ENCODE measurements at places on chromosomes 5 and 9. TPM values are rescaled to one million over a fixed set of nuclear protein-coding genes. Genes with fewer than 3 reads are reported as not detected.

DNA sequence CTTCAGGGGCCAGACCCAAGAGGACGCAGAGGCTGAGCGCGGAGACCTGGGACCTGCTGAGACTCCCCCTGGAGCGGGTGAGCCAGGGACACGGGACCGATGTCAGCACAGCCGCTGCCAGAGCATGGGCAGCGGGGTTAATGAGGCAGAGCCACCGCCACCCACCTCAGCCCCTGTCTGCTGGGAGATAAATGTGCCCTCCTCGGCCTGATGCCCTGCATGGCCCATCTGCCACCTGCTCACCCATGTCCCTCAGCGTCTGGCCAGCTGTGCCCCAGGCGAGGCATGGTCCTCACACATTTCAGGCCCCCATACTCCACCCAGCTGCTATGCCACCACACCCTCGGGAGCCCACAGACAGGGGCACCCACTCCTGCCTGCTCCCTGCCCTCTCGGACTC lies 14.9 kb downstream of the DNLZ start:
- no peak for DNase-seq

ANKRD34B gene
- not detected for total RNA-seq

RMRP gene
- total RNA-seq: 826 TPM

DNA sequence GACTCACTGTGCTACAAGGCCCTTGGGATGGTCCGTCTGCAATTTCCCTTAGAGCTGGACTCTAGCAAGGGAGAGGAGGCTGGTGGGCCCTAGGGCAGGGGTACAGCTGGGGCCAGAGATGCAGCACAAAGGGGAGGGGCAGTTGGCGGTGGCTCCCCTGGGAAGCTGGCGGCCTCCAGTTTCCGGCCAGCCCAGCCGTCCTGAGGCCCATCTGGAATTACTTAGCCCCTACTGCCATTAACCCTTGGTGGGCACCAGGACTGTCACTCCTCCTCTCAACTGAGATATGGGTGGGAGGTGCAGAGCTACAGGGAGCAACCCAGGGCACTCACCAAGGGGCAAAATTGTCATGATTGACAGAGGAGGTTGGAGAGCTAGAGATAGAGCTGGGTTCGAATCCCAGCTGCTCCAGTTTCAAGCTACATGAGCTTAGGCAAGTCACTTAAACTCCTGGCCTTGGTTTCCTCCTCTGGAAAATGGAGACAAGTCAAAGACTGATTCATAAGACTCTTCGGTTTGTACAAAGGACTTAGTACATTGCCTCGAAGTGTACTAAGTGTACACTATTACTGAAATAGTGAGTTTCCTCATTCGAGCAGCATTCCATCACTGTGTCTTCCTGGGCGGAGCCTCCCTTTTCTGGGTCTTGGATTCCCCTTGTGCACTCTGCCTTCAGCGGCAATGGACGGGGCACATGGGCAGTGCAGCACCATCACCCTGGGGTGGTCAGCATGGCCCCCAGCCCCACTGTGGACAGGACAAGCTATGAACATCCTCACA lies 2.7 kb upstream of the PDGFRB start:
- peak; percentile 79 for DNase-seq

CSF1R gene
- 1.2 TPM for total RNA-seq

S1PR3 gene
- total RNA-seq: 12.5 TPM

DNA sequence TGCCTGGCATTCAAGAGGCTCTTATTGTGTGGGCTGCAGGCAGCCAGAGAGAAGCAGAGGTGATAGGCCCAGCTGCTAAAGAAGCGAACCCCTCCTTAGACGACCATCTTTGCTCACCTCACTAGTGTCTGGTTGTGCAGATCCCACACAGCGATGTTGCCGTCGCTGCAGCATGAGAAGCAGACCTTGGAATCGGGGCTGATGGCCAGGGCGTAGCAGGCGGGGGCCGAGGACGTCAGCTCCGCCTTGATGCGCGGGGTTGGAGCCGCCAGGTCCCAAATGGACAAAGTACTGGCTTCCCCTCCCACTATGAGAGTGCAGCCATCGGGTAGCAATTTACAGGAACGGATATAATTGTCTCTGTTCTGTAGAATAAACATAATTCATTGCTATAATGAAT lies 98.7 kb downstream of the TLE1 start:
- no peak for DNase-seq

PTGDS gene
- total RNA-seq: not detected

DNA sequence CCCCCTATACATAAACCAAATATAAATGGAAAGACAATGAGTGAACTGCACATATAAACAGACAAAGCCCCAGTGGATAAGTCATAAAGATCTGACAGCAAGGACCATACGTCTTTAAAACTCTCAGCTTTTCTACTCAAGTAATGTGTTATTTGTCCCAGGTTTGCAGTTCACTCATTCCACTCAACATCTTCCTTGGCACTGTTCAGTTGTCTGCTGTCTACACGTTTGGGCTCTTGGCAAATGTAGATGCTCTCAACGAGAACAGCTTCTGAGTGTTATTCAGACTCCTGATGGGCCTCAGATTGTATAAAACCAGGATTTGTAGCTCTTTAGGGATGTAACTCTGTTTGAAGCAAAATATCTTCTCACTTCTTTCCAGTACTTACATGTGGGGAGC lies 198.2 kb upstream of the SEMA6A start:
- DNase-seq: no peak

- DNase-seq: no peak
Measured at GRCh38 chr5:175895686-175896102, 24.3 kb downstream of the CPLX2 start.

GRCh38 chr5:142746532-142747433 lies 23.4 kb upstream of the ARHGAP26 start:
- DNase-seq: no peak

FCN2 gene
- total RNA-seq: not detected

QRFP gene
- total RNA-seq: not detected

DNA sequence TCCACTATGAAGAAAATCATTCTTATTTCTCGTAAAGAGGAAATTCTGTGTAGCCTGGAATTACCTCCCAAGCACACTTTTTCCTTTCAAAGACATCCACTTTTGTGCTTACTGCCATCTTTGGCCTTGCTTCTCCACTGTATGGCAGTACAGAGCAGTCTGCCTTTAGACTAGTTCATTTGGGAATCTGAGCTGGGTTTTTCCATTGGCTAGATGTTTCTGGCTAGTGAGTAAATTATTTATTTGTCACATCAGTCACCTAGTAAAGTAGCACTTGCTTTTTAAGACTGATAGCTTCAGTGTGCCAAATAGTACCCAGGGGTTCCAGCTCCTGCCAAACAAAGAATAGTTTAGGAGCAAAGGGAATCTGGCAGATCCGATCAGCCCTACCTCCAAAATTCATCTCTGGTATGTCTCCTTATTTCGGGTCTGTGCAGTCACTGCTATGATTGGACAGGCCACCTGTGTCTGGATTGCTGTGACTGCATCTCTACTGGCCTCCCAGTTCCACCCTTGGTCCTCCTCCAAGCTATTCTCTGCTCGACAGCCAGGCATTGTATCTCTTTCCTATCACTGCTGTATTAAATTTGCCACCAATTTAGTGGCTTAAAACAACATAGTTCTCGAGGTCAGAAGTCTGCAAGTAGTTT lies 97.6 kb downstream of the NUDT12 start:
- DNase-seq: no peak

TAF9 gene
- total RNA-seq: 118 TPM

DNA sequence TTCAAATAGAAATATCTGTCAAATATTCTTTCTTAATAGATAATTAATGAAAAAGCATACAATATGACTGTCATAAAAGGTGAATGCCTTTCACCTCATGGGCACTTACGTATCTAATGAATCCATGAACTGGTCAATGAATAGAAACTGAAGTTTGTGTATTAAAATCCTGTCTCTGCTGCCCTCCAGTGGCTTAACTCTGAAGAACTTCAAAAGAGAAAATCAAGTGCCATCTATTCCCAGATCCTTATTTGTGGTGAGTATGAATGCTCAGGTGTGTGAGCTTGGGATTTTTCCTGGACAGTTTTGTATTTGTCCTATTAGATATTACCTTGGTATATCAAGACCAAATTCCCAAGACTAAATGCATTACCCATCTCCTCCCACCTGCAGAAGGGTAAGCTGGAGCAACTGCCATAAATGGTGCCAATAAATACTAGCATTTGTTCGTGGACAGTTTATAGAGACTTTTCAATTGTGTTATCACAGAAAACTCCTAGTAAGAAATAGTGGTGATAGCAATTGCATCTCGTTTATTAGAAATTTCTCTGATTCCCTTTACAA lies 44.0 kb upstream of the SVEP1 start:
- DNase-seq: no peak

DNA sequence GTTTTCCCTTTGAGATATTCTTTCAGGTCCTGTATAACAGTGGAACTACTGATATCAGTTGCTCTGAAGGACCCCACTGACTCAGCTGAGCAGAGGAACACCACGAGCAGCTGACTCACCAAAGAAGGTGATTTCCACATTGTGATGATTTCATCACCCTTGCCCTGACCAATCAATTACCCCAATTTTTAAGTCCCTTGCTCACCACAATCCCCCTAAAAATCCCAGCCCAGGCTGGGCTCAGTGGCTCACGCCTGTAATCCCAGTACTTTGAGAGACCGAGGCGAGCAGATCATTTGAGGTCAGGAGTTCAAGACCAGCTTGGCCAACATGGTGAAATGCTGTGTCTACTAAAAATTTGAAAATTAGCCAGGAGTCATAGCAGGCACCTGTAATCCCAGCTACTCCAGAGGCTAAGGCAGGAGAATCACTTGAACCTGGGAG lies 125.3 kb upstream of the ABCA1 start:
- no peak for DNase-seq

ARL14EPL gene
- not detected for total RNA-seq

- no peak for DNase-seq
Measured at GRCh38 chr5:52864884-52865283, 77.2 kb downstream of the ITGA1 start.

DNAH5 gene
- 0.63 TPM for total RNA-seq

DNA sequence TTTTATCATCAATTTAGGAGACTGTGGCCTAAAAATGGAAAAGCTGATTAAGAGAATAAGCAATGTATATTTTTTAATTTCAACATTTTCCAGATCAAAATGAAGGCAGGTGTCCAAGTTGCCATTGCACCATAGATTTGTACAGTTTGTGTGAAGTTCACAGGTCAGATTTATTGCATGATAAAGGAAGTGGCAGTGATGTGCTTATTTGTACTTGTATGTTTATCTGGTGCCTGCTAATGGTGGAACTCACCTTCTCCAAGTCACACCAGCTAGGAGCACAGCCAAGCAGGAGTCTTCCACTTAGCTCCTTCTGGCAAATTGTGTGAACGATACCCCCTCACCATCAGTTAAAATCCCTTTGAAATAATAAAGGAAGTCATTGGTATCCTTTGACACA lies 37.8 kb upstream of the ANKRD31 start:
- no peak for DNase-seq

DNA sequence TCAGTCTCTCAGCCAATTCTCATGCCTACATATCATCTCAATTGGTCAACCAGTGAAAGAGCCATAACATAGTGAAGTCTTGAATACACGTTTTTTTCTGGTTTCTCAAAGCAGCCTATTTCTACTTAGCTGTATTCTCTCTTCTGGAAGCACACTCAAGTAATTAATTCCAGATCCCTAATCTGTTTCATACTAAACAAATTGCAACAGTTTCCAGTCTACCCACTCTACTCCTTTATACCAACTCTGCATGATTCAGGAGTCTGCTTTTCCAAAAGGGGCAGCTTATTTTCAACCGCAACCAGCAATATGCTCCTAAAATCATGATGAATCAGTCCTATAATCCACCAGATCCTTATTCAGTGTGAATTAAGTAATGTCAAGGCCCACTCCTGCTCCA lies 211.7 kb downstream of the TLE1 start:
- DNase-seq: no peak

DNA sequence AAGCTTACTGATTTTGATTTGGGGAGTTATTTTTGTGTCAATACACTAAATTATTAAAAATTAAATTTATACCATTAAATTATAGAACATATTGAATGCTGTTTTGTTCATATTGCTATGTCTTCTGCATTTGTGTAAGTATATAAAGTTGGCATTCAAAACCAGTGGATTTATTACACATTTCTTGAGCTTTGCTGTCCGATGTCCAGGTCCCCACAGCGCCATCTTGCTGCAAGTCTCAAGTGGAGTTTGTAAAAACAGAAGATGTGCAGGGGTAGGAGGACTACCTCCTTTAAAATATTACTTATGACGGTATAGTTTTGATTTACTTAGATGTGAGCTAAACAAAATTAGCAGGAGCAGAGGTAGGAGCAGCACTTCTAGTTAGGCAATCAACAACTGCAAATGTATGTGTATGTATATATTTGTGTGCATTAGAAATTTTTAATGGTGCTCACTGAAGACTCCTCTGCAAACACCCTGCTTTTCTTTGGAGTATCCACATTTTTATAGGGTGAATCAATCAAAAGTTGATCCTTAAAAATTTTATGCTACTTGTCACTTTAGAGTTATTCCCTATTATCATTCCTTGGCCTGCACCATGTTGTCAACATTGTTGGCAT lies 37.4 kb downstream of the CPEB4 start:
- no peak for DNase-seq

CCNI2 gene
- total RNA-seq: not detected

DNA sequence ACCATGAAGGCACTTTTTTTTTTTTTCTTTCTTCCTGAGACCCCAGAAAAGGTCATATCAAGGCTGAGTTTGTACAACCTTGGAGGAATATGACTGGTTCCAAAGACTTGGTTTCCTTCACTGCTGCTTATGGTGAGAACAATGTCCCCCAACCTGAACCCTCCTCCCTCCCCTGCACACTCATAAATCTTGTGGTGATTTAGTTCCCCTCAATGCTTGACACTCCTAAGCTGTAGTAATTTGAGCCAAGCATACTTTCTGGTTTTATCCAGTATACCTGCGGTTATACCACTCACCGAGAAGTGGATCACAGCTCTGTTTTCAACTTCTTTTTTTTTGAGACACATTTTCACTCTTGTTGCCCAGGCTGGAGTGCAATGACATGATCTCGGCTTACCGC lies 149.9 kb upstream of the KLF4 start:
- DNase-seq: no peak

GRCh38 chr5:902129-902916 lies 9.6 kb downstream of the TRIP13 start:
- DNase-seq: no peak

DNA sequence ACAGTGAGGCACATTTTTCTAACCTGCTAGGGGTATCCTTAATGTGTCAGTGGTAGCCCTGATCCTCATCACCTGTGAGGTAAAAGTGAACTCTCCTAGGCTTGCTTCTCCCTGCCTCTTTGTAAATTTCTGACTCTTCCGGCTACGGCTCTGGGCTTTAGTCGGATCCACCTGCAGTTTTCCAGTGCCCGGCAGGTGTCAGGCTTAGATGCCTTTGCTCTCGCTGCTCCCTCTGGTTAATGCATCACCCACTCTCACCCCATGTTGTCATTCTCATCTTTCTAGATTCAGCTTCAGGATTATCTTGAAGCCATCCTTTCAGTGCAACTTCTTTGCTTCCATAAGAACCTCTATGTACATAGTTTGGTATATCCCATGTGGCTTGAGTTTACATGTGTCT lies 3.6 kb downstream of the CEP78 start:
- no peak for DNase-seq

TTC23L gene
- not detected for total RNA-seq

DNA sequence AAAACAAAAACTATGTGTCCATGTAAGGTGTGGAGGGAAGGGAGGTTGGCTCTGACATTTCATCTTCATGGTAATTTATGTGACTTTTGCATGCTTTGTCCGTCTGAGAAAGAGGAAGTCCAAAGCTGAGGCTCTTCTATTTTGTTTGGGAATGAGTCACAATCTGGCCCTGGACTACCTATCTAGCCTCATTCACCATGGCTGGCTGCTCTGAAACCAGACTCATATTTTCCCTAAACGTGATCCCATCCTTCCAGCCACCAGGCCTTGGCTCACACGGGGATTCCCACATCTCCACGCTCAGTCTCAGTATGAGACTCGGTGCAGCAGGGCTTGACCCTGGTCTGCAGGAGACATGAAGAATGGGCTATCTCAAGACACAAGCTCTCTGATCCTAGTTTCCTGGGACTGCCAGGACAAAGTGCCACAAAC lies 672.8 kb downstream of the ACTL7B start:
- DNase-seq: no peak
